Gastrocnemius medialis (tissue), 4 donors: ENCODE measurements at places on chromosomes 5 and 9.

GRCh38 chr9:121048618-121049017 is 1.5 kb downstream of the C5 start:
- DNase-seq, result no peak

DNA sequence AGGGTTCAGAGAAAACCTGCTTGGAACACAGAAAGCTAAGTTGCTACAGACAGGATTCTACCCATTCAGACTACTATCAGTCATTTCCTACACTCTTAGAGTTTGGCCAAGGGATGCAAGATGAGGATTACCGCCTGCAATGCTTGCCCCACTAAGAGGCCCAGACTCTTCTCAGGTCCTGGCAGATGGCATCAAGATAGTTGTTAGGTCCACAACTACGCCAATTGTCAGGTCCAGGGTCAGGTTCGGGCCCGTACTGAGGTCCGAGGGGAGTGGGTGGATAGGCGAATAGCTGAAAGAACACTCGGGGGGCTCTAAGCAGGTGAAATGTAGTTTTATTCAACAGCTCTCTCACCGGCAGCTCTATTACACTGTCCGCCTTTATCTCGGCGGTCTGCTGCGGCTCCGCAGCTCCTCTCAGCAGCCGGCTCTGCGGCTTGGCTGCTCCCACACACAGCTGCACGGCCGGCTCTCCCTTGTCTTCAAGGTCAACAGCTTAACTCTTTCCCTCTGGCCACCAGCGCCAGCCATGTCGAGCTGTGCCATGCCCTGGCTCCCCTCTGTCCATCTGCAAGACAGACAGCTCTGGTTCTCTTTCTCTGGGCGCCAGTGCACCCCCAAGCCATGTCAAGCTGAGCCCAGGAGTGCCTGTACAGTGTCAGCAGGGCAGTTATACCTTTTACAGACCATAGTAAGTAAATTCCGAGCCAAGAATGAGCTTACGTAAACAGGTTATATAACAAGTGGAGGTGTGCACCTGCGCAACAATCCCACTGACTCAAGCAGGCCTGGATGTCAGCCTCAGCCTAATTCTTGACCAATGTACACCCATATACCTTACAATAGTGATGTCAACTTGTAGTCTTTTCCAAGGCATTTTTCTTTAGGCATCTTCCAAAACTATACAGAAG is 24.0 kb downstream of the ENC1 start:
- DNase-seq, result no peak

- no peak for DNase-seq
Measured at GRCh38 chr5:14545862-14546261, 35.7 kb upstream of the OTULINL start.

DNA sequence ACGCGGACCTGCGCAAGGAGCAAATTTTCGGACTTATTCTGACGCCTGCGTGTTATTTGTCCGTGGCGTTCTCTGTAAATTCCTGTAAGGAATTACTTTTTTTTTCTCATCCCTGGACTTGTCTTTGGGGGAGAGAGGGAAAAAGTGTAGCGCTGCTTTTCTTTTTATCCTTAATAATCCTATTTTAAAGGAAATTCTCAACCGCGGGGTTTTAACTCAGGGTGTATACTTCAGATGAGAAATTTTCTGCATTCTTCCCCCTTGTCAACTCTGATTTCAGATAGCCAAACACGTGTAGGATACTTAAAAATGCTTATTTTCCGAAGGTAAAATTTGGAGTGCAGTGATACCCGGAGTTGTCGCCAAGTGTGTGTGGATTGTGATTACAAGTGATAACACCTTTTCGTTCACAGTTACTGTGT is 853 bp downstream of the DCP2 start:
- no peak for DNase-seq

GRCh38 chr5:59116231-59116865 is 533.5 kb downstream of the RAB3C start:
- no peak for DNase-seq

GRCh38 chr9:2916382-2916985 is 72.6 kb upstream of the PUM3 start:
- DNase-seq, result no peak

DNA sequence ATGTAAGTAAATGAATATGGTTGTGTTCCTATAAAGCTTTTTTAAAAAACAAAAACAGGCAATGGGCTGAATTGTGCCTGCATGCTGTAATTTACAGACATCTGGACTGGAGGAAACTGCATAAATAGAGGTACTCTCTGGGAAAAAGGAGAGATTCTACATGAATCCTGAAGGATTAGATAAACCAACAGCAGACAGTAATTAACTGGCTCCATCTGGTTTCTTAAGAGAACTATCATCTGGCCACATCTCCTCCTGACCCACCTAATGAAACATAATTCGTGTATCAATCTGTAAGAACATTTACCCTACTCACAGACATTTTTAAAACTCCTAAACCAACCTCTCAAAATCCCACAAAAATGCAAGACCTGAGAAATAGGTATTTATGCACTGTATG is 528.1 kb upstream of the ST8SIA4 start:
- no peak for DNase-seq

DNA sequence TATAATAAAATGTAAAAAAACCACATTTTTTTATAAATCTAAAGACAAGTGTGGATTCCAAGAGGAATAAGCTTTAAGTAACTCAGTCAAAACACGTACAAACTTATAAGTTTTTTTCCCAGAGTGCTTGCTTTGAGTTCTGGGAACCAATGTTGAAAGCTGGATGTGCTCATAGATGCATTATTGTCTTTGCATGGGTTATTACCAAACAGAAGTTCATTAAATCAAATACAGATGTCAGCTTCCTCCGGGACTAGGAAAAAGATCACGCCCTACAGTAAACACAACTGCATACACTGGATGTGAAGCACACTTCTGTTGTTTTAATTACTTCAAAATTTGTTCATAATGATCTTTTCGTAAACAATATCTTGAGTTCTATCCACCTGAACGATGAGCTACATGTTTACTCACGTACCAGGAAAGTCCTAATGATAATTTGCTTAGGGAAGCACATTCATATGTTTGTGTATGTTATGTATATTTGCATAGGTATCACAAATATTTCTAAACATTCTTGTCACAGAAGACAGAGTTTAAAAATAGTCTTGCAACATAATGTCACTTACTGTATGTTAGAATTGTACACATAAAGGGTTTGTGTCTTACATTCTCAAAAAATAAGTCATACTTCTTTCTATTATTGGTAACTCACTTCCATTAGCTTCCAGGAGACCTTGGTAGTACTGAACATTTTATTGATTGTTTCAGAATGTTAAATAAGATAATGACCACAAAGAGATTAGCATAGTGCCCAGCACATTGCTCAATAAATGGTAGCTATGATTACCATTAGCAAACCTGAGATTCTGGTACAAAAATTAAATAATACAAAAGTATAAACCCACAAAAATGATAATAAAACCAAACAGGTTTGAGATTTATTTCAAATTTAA is 427.4 kb downstream of the CETN3 start:
- no peak for DNase-seq

- DNase-seq, result no peak
Measured at GRCh38 chr9:78074385-78075291, 43.0 kb upstream of the GNAQ start.

DNA sequence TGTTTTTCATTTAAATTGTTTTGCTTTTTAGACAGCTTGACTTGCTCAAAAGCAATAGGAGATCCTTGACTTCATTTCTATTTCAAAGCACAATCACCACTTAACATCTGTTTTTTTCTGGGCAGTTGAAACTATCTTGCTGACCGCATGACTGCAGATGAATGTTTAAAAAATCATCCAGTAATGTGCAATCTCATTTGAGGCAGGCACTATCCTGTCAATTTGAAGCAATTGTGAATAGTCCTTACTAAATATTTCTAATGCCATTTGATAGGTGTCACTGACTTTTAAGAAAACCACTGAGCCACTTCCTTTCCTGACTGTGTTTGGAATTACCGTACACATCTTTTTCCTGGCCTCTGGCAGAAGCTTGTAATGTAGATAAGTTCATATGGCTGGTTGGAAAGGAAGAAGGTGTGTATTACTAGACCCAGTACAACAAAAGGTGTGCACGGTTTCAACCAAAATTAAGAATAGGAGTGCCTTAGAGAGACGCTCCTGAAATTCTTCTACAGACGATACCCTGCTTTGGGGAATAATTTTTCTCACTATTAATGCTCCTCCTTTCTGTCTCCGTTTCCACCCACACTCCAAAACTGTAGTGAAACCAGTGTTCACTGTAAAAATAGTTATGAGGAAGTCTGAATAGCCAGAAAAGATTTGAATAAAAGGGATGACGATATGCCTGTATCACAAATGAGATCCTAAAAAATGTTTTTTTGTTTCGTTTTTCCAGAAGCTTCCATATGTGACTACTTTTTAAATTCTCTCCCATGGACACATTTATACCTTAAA is 136.7 kb upstream of the MOCS2 start:
- DNase-seq, result no peak

DNA sequence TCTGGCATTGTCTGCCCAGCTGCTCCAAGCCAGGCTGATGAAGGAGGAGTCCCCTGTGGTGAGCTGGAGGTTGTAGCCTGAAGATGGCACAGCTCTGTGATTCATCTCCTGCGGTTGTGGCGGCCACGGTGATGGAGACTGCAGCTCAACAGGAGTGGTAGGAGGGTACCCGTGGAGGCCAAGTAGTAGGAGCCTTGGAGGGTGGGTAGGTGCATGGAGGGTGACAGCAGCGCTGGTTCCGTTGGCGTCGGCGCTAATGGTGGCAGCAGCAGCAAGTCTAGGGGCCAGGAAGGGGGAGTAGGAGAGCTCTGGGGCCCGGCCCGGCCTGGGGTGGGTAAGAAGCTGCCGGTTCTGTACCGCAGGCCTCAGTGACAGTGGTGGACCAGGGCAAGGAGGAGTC is 22.4 kb upstream of the TRIM52 start:
- no peak for DNase-seq

- DNase-seq, result no peak
Measured at GRCh38 chr9:86942281-86943200, 4.8 kb downstream of the GAS1 start.

DNA sequence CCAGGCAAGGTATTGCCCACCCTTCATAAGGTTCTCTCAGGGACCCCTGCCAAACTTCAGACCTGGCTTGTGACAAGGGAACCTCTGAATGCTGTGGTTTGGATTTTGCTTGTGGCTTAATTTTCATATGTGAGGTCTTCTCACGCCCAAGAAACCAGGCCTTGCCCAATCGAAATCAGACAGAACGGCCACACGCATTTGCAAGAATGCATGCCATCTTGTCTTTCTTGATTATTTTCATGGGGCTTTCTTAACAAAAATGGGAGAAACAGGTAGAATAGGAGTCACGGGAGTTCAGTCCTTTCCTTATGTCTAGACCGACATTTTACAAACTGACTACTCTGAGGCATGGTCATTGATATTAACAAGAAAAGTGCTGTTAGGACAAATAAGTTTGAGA is 170.2 kb upstream of the PAPPA start:
- no peak for DNase-seq

DNA sequence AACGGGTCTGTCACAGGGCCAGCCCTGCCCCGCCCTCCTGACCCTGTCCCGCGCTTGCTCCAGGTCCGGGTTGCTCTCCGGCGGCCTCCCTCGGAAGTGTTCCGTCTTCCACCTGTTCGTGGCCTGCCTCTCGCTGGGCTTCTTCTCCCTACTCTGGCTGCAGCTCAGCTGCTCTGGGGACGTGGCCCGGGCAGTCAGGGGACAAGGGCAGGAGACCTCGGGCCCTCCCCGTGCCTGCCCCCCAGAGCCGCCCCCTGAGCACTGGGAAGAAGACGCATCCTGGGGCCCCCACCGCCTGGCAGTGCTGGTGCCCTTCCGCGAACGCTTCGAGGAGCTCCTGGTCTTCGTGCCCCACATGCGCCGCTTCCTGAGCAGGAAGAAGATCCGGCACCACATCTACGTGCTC is 4.2 kb downstream of the B4GALT7 start:
- no peak for DNase-seq

- DNase-seq, result no peak
Measured at GRCh38 chr5:39624268-39624886, 199.6 kb upstream of the DAB2 start.

GRCh38 chr5:124515497-124516245 is 230.8 kb downstream of the ZNF608 start:
- no peak for DNase-seq

- no peak for DNase-seq
Measured at GRCh38 chr9:36517131-36517530, 55.6 kb upstream of the MELK start.

DNA sequence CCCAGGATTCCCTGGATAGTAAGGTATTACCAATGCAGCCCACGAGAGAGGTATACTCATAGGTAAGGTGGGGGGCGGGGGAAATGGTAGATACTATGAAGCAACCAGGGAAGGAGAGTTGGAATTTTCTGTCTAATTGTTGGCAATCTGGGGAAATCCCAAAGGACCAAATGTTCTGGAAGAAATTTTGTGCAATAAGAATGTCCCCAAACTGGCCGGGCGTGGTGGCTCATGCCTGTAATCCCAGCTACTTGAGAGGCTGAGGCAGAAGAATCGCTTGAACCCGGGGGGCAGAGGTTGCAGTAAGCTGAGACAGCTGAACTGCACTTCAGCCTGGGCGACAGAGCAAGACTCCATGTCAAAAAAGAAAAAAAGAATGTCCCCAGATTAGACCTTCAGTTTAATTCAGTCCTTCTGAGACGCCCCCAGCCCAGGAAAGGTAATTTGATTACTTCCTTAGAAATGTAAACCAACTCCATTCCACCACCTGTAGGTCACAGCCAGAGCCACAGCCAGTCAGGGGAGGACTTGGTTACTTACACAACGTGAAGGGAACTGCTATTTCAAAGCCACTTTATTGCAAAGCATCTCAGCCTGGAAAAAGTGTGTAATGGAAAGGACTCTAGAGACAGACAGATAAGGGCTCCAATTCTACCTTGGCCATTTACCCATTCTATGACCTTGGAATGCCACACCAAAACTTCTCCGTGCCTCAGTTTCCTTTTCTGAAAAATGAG is 50.0 kb upstream of the KLF4 start:
- peak; percentile 19 for DNase-seq

GRCh38 chr5:136202469-136203205 is 9.7 kb upstream of the SMIM32 start:
- no peak for DNase-seq

DNA sequence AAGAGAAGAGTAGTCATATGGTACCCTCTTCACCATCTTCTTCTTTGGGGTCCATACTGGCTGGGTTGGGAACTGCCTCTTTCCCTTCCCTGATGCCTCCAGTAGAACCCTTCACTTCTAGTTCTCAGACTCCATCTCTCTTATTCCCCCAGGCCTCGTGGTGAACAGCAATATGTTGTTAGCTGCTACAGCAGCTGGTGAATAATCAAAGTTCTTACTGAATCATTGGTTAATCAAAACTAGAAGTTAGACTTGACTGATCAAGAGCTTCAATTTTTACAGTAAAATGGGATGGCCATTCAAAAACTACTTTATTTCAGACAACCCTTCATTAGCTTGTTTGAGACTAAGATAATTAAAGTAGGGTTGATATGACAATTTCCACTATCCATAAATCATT is 190.9 kb upstream of the GNA14 start:
- no peak for DNase-seq
